ENCODE measurements at places on chromosomes 1 and 21.

GRCh38 chr1:156465747-156466365, 34.7 kb downstream of the MEF2D start:
- DNase-seq, result peak; percentile 76

GRCh38 chr1:50421366-50421748, 1.9 kb downstream of the DMRTA2 start:
- DNase-seq, result no peak

DNA sequence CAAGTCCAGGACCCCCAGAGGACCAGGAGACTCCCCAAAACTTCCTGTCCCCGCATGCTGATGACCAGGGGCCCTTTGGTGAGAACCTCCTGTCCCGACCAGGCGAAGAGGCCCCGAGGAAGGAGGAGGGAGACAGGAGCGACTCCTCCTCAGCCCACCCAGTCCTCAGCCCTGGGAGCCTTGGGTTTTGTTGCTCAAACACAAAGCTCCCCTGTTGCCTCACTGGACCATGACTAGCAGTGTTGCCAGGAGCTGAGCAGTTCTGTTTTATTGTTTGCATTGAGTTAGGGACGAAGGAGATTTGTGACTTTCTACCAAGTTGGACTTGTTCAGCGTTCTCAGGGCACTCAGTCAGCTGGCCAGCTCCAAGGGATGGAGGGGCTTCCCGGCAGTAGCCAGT, 10.0 kb downstream of the UMODL1 start:
- no peak for DNase-seq

DNA sequence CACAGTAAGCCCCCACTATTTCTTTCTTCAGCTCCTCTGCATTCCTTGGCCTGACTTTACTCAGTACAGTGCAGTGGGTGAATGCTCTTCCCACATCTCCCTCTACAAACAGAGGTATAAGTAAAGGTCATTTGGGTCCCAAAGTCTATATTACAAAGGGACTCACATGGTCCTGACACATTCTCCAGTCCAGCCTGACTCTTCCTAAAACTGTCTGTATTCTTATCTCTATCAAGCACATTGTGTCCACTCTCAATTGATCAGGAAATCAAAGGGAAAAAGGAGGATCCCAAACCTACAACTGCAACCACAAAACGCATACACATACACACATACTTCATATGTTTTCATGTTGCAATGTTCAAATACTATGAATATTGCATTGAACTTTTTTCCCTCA, 49.4 kb downstream of the FRRS1 start:
- DNase-seq, result no peak

DNA sequence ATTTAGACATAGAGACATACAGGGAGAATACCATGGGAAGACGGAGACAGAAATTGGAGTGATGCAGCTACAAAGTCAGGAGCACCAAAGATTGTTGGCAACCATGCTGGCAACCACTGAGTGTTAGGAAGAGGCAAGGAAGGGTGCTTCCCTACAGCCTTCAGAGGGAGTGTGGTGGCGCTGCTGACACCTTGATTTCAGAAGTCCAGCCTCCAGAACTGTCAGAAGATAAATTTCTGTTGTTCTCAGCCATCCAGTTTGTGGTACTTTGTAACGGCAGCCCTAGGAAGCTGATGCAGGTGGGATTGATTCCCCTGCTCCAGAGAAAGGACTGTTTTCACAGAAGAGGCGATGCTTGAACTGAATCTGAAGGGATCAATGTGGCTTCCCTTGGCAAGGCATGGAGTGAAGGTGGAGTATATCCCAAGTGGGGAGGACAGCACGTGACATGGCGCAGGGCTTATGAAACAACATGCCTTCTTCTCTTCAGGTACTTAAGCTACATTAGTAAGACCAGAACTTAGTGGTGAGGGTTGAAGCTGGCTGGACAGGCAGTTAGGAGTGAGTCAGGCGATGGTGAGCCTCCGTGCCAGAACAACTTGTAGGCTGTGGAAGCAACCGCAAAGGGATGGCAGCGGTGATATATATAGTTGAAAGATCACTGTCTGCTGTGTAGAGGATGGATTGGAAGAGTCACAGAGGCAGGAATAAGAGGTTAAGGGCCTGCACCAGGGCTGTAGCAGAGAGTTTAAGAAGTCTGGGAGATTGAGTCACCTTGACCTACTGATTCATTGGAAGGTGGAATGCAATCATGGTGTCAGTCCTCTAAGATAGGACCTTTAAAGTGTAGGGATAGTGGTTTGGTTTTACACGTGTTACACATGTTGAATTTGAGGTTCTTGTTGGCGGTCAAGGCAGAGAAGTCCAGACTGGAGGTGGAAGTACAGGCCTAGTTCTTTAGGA, 2.1 kb downstream of the LEPR start:
- no peak for DNase-seq

DNA sequence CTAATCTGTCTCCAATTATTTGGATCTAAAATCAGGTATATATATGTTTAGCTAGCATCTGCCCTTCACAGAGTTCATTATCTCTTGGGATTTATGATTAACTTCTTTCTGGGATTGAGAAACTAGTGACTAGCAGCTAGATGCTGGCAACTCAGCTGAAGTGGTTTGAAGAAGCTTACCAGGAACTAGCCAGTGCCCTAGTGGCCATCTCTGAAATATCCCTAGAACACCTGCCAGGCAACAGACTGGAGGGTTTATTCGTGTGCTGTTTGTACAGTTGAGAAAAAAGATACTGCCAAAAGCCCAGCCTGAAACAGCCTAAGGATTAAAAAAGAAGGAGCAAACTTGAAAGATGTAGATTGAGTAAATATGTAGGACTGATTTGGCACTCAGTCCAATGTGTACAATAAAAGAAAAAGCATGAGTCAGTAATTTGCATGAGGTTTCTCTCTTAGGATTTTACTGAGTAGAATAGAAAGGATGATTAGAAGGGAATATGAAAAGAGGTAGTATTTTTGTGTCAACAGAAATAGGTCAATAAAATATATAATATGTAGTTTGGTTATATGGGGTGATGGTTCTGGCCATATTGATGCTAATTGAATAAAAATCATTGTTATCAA, 1144.6 kb upstream of the ADGRL2 start:
- peak; percentile 44 for DNase-seq

DNA sequence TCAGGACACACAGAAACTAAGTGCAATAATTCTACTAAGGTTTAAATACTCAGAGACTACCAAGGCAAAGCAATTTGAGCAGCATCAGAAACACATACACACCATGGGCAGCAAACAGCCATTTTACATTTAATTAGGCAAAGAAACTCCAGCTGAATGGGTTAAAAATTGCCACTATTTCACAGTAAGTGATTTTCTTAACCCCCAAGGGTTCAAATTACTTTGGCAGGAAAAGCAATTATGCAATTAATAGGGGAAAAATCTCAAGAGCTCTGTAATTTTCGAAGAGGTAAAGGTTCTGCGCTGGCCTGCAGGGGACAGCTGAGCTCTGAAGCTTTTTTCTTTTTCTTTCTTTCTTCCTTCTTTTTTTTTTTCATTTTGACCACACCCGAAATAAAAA, 206.2 kb upstream of the RRP15 start:
- no peak for DNase-seq

- no peak for DNase-seq
Measured at GRCh38 chr1:154598871-154599635, 8.9 kb downstream of the ADAR start.

GRCh38 chr1:47727697-47728085, 269.5 kb downstream of the TRABD2B start:
- DNase-seq, result no peak

DNA sequence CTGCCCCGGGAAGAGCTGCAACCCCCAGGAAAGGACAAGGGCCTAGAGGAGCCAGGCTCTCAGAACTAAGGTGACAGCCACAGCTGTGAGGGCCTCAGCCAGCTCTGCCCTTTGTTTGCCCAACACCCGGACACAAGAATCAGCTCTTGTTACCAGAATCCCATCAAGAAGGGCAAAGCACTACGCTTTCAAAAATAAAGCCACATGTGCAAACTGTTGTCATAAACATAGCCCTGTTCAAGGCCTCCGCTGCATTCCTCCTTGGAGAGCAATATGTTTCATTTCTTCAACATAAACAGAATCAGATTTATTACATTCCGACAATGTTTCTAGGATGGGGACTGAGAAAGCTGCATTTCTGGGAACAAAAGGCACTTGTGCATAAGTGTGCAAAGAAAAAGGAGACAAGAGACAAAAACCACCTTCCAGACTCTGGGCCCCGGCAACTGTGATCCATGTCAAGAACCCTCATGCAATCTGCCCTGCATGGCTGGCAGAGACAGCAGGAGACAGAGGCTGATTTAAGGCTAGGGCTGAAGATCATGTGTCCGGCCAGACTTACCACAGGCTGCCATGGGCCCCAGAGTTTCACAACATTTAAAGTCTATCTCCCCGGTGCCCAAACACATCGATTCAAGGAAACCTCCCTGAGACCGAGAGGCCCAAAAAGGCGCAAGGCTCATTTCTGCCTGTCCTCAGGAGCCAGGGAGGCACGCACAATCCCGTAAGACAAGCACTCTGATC, 71.0 kb downstream of the SSBP3 start:
- no peak for DNase-seq

DNA sequence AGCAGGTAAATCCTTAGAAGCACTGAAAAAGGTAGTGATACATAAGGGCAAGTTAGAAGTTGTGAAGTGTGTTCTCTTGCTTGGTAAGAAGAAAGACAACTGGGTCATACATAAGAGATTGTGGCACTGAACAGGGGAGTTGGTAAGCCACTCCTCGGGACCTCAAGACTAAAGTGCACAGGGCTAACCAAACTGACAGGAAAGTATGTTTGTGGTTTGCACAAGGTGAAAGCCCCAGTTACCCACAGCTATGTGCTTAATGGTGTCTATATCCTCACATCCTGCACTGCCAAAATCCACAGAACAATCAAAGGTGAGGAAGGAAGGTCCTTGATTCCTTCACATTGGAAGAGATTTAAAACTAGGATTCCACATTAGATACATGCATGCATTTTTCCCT, 276.5 kb downstream of the DNM3 start:
- no peak for DNase-seq

DNA sequence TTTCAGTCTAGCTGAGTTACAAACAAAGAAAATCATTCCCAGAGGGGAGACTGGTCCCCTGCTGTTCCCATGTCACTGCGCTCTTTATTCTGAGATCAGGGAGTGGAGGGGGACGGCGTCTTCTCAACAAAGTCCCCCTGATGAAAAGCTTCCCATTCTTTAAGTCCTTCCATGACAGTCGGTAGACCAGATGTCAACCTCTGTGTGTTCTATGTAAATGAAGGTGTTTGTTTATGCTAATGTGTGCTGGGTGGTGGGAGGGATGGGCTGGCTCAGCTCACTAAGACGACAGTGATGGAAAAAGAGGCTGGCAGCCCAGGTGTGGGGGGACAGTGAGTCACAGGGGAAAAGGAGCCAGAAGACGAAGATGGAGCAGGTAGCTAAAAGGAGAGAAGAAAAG, 148.2 kb upstream of the KLHDC7A start:
- DNase-seq, result no peak

GRCh38 chr21:30348506-30348905, at the start of gene KRTAP23-1:
Gene KRTAP23-1, minus strand, starts transcription at chr21:30348606. Its CDS starts 0 bp downstream, at chr21:30348606.
- DNase-seq, result no peak

DNA sequence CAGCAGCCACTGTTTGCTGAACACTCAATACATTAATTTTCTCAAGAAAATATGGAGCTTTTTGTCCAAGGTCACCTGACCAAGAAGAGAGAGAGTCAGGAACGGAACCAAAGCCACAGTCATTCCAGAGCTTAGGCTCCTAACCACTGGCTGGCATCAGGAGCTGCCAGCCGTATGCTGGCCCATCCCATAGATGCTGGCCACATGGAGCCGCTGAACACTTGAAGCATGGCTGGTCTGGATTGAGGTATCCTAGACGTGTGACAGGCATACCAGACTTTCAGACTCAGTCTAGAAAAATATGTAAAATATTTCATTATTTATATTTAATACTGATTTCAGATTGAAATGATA, 458.7 kb downstream of the MATN1 start:
- DNase-seq, result no peak

DNA sequence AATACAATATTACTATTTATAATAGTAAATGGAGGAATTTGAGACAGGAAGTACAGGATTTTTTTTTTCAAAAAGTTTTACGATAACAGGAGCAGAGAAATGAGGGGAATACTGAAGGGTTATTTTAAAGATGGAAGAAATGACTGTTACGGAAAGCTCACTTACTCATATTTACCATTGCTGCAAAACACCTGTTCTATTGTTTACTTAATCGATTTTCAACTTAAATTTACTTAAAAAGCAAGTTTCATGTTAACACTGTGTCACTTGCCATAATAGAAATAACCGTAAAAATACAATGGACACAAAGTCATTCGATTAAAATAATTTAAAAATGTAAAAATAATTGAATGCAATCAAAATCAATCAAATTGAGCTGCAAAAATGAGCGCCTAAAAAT, 3.4 kb upstream of the EXO1 start:
- no peak for DNase-seq

- peak; percentile 51 for DNase-seq
Measured at GRCh38 chr1:54474310-54475251, 68.4 kb upstream of the SSBP3 start.

GRCh38 chr1:10564063-10564462, 89.3 kb downstream of the PEX14 start:
- no peak for DNase-seq

GRCh38 chr21:33852485-33852884, 63.1 kb downstream of the ATP5PO start:
- DNase-seq, result no peak

DNA sequence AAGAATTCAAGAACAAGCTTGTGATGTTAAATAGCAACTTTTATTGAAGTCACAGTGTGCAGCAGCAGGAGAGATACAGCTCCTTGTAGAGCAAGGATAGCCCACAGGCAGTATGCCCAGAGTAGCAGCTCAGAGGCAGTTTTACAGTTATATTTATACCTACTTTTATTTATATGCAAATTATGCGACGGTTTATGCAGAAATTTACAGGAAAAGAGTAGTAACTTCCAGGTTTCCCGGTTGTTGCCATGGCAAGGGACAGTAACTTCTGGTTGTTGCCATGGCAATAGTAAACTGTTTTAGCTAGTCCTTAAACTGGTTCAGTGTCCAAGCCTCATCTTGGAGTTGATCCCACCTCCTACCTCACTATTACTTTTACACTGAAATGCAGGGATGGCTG, 344.6 kb upstream of the LYPLAL1 start:
- no peak for DNase-seq

GRCh38 chr1:167166690-167167075, 54.0 kb upstream of the POU2F1 start:
- DNase-seq, result no peak

- DNase-seq, result peak; percentile 78
Measured at GRCh38 chr1:235650341-235651169, 971 bp upstream of the GNG4 start.

GRCh38 chr1:100261686-100262085, 4.3 kb upstream of the RTCA start:
- no peak for DNase-seq

GRCh38 chr1:108590441-108590840, 30.5 kb downstream of the EEIG2 start:
- DNase-seq, result no peak

- DNase-seq, result no peak
Measured at GRCh38 chr1:27037518-27037917, 24.9 kb upstream of the TENT5B start.

- no peak for DNase-seq
Measured at GRCh38 chr1:42966688-42967612, 8.3 kb upstream of the SLC2A1 start.
